ENCODE measurements at places on chromosomes 3 and 15.

GRCh38 chr15:51161491-51162220 lies 67.0 kb upstream of the TNFAIP8L3 start:
- no peak for DNase-seq

- DNase-seq: no peak
Measured at GRCh38 chr3:151864423-151865101, 8.9 kb upstream of the SUCNR1 start.

DNA sequence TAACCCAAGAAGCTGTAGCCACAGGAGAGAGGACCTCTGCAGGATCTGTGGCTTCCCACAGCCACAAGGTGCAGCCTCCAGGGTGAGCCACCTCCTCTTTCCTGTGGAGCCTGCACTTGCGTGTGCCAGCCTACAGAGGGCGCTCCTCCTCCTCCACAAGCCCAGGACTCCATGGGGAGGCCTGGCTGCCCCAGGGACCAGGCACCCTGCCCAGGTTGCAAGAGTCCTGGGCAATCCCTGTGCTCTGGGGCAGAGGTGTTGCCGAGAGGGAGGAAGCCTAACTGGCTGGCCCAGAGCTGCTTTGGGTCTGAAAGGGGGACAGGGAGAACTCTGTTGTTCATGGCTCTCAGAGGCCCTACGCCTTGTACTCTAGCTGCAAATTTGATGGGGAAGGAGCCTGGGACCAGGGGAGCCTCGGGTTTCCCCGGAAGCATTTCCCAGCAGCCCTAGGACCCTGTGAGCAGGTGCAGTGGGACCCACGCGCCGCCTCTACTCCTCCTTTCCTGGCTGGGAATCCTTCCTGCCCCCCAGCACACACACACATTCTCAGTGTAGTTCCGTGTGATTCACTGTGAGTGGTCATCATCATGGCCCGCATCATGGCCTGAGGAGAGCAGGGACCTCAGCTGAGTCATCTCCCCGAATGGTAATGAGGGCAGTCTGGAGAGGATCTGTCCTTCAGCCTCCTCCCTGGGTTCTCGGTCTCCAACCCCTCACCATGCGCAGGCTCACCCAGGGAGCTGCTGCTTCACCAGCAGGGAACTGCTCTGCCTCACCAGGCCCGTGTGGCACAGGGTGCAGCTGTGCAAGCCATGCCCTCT lies 24.3 kb downstream of the TBC1D21 start:
- peak; percentile 49 for DNase-seq

DNA sequence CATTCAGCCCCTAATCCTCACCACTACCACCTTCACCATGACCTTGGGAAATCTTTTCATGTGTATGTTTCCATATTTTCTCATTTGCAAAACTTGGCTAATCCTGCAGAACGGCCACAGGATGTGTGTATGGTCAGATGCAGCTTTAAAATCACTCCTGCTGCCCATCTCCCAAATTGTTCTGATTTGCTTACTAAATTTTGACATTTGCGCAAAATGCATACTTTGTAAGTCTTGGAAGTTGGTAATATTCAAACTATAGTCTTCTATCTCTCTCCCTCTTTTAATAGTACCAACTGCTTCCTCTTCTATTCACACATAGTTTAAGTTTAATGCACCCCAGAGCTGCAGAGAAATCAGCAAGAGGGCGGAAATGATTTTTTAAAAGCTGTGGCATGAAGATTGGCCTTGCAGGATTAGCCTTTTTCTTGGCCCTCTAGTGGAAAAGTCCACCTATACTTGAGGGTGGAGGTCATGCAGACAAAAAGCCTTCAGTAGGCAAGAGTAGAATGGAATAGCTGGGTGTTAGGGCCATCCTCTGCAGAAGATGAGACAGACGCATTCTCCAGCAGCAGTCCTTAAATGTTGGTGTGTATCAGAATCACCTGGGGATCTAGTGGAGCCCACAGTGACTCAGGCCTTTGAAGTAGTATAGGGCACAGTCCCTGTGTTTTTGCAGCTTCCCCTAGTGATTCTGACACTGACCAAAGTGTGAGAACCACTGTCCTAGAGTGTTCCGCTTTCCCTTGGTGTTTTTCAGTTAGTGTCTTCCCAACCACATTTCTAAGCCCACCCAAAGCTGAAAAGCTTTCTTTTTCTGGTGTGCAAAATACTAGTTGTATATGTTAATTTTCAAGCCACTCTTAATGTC lies 181.7 kb downstream of the CHST2 start:
- DNase-seq: no peak

DNA sequence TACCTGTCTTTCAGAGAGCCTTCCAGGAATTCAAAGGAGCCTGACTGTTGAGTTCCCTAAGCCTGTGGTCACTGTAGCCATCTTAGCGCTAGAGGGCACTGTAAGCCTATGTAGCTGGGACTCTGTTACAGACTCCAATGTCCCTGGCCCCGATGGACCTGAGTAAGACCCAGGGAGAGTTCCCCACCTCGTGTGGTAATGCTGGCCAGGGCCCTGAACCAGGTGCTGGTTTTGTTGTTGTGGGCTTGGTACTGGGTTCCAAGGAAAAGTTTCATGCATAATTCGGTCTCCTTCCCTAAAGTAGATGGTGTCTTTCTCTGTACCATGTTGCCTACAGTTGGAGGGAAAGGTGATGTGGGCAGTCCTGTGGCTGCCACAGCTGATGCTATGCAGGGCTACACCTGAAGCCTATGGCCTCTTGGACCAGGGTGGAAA lies 32.4 kb downstream of the CDAN1 start:
- DNase-seq: peak; percentile 44

DNA sequence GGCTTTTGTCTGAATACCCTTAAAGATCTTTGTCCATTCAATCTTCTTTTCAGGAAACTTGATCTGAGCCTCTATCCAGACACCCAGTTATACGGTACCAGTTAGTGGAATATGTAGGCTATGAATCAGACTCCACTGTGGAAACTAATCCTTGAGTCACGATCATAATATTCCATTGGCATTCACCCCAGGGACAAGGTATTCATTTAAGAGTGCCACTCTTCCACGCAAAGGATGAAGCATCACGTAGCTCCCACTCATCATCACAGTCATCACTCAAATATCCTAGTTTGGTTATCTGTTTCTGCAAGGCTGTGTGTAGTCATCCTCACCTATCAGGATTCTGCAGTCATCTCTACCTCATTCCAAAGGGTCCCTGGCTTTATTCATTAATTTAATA lies 85.6 kb downstream of the NEDD4 start:
- no peak for DNase-seq

DNA sequence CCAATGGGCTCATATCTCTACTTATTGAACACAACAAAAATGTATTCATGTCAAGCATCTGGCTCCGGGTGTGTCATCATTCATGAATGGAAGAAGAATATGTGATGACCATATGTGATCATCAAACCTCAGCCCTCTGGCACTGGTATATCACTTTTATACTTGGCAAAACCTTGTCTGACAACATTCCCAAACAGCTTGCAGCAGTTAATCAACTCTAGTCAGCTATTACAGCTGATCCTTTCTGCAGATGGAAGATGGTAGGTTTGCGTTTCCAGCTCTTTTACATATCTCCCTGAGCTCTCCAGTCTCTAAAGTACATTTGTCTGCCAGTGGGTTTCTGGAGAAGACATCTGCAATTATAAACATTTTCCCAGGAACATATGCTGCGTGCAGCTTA lies 6.6 kb downstream of the PLSCR5 start:
- no peak for DNase-seq

DNA sequence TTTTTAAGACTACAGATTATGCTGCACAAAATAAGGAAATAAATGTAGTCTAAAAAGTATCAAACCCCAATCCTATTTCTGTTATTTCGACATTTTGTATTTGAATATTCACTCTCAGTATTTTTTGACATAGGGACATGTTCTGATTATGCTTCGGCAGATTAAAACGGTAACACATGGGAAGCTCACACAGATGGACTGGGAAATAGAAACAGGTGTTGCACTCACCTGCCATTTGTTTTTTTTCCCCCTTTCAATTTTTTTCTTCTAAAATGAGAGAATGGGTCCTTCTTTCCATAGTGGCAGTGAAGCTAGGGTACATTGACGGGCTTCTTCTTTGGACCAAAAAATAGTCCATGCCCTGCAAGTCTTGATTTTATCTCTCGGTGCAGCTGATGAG lies 163.1 kb downstream of the MYRIP start:
- DNase-seq: no peak

DNA sequence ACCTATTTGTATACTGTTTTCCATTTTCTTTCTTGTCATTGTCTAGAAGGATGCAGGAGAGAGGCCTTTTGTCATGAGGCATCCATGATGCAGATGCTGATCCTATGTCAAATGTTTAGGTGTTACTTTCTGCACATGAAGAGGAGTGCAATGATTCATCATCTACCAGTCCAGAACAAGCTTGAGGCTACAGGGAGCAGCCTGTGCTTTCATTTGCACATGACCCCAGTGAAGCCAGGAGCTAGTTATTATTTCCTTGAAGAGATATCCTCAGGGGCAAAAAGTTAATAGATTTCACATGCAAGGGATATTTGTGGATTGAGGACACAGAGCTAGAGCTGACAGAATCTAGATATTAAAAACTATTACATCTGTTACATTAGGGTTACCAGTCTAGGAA lies 204.4 kb upstream of the TGFBR2 start:
- no peak for DNase-seq
